ENCODE measurements at places on chromosomes 7 and 10.

- H3K27ac ChIP-seq: no peak overlapping the region
- H3K36me3 ChIP-seq: no peaks in the 10 kb centered on the region
Observed at GRCh38 chr10:110793886-110794285, 77.8 kb upstream of the PDCD4 start.

DNA sequence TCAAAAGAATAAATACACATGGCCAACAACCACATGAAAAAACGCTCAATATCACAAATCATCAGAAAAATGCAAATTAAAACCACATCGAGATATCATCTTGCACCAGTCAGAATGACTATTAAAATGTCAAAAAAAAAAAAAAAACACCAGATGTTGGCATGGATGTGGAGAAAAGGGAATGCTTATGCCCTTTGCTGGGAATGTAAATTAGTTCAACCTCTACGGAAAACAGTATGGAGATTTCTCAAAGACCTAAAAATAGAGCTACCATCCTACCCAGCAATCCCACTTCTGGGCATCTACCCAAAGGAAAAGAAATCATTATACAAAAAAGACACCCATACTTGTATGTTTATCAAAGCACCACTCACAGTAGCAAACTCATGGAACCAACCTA is 45.0 kb upstream of the DIP2C start:
- H3K4me1 ChIP-seq: peaks cover 3% of the 10 kb centered on the region
- H3K36me3 ChIP-seq: no peaks in the 10 kb centered on the region
- H3K27ac ChIP-seq: no peak overlapping the region
- H3K27me3 ChIP-seq: no peaks in the 10 kb centered on the region
- DNase-seq: no peak
- H3K4me3 ChIP-seq: no peak overlapping the region

GRCh38 chr7:141549582-141549981 is 1.6 kb upstream of the AGK start:
- H3K36me3 ChIP-seq: no peaks in the 10 kb centered on the region
- no peak for DNase-seq
- H3K4me3 ChIP-seq: no peak overlapping the region
- H3K27ac ChIP-seq: no peak overlapping the region
- no peaks in the 10 kb centered on the region for H3K27me3 ChIP-seq

DNA sequence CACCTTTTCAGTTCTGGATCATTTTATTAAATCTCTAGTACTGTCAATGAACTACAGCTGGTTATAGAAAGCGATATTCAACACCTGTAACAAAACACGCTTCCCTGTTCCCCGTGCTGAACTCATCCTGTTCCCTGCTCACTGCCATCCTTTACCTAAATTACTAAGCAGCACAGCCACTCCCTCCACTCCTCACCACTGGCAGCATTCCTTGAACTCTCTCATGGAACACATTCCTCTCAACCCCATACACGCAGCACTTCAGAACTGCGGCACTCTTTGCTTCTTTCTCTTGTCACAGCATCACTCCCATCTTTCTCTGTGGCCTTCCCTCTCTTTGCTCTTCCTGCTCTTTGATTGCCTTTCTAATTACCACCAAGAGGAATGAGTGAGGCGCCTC is 27.4 kb downstream of the RELN start:
- no peak overlapping the region for H3K4me3 ChIP-seq
- H3K27ac ChIP-seq: no peak overlapping the region
- H3K4me1 ChIP-seq: no peaks in the 10 kb centered on the region
- no peaks in the 10 kb centered on the region for H3K36me3 ChIP-seq
- no peak for DNase-seq

DNA sequence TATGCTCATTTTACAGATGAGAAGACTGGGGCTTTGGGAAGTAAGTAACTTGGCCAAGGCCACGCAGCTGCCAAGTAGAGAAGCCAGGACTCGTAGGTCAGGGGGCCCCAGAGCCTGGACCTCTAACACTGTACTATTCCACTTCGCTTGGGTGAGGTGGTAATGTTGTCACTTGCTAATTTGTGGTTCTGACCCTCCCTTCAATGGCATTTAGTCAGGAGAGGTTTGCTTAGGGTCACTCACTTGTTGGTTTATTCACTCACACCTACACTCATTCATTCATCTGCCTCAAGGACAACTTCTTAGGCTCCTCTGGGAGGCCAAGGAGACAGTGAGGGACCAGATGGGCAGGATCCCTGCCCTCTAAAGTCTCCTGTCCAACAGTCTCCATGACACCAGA is 21.3 kb downstream of the BTBD16 start:
- no peak overlapping the region for H3K4me3 ChIP-seq
- H3K27me3 ChIP-seq: no peaks in the 10 kb centered on the region
- DNase-seq: no peak
- no peak overlapping the region for H3K27ac ChIP-seq

GRCh38 chr7:45726883-45727282 is 146.0 kb downstream of the CCDC201 start:
- no peak overlapping the region for H3K4me3 ChIP-seq
- H3K27ac ChIP-seq: no peak overlapping the region
- peak; percentile 22 for DNase-seq

DNA sequence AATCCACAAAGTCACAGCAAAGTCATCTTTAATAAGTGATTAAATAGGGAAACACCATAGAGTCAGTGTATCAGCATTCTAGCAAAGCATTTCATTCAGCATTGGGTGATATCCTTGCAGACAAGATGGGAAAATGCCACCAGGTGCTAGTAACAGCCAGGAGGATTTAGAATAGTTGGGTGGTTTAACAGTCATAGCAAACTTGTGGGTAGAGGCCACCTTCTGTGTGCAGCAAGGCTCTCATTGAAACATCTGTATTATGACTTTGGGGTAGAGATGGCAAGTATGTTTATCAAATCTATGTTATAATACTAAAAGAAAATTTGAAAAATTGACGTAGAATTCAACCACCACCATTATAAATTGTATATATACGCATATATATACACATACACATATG is 26.4 kb upstream of the ADO start:
- no peak for DNase-seq
- no peaks in the 10 kb centered on the region for H3K4me1 ChIP-seq
- H3K27ac ChIP-seq: no peak overlapping the region
- no peaks in the 10 kb centered on the region for H3K27me3 ChIP-seq

All from H9 (cell line).